H54 (cell line): ENCODE measurements at places on chromosomes 3 and 15.

- DNase-seq, result no peak
Observed at GRCh38 chr3:31613177-31613576, 80.5 kb downstream of the STT3B start.

DNA sequence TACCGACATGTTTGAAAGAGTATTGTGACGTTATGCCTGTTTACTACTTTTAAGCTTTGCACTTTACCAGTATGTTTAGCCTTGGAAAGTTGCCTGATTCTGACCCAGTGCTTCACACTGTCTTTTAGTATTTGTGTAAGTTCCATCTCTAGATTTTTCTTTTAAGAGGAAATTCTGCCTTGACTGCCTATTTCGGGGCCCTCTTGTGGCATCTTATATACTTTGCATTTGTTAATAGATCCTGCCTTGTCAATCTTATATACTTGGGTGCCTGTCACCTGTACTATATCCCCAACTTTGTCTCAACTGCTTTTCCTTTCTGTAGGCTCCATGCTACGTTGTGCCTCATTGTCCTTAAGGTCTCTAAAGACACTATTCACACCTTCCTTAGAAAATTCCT lies 244.6 kb downstream of the STXBP5L start:
- DNase-seq, result no peak

GRCh38 chr3:165464736-165465135 lies 268.6 kb upstream of the SLITRK3 start:
- no peak for DNase-seq

- DNase-seq, result no peak
Observed at GRCh38 chr3:77549034-77549433, 509.1 kb downstream of the ROBO2 start.

DNA sequence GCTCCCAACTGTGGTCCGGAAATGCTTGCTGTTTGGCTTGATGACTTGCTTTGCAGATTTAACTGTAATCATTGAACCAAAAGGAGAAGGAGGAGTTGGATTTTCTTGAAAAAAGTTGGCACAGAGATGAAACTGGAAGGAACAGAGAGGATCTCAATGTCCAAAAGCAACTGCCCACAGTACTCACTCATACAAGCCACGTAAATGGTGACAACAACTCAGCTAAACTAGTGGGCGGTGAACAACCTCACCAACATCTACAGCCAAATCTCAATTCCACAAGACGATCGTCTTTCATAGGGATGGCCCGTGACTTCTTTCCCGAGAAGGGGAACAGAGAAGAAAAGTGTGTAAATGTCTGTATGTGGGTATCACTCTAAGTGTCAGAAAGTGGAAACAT lies 48.1 kb downstream of the MYO5C start:
- DNase-seq, result no peak

DNA sequence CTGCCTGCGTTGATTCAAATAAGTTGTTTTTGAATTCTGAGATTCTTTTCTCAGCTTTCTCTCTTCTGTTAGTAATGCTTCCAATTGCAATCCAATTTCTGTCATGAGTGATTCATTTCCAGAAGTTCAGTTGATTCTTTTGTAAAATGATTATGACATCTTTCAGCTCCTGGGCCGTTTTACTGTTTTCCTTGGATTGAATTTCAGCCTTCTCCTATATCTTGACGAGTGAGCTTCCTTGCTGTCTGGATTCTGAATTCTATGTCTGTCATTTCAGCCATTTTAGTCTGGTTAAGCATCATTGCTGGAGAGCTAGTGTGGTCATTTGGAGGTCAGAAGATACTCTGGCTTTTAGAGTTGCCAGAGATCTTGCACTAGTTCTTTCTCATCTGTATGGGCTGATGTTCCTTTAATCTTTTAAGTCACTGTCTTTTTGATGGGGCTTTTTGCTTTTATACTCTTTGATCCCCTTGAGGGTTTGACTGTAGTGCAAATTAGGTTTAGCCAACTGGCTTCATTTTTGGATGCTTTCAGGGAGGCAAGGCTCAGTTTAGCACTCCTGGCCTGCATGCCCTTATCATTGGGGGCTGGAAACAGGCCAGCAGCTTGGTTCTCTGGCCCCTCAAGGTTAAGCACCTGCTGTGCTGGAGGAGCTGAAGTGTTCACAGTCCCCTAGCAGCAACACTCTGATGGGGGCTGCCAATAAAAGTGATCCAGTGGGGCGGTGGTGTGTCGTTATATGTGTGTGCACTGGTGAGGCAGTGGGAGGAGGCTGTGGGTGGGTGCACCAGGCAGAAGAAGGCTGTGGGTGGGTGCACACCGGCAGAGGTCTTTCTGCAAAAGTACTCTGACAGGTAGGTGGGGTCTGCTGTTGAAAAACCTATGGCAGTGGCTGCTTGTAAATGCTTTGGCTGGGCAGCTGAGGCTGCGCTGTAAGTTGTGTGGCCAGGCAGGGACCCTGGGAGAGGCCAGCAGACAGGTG lies 51.2 kb downstream of the MCTP2 start:
- DNase-seq, result no peak

DNA sequence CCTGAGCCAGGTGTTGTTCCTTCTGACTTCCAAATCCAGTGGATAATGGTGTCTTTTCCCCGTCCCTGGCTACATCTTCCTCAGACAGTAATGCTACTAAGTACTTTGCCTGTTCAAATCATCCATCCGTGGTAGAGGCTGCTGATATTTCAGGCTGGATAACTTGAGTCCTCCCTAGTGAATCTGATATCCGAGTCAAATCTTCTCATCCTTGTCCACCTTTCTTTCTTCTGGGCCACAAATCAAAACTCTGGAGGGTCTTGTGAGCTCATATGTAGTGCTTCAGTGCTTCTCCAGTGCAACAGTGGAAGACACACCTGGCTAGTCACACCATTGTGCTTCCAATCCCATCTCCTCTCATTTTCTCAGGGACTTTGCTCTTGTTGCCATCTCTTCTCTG lies 11.2 kb downstream of the SH3GL3 start:
- DNase-seq, result no peak

GRCh38 chr3:52798376-52798977 lies 3.9 kb downstream of the ITIH3 start:
- DNase-seq, result no peak

DNA sequence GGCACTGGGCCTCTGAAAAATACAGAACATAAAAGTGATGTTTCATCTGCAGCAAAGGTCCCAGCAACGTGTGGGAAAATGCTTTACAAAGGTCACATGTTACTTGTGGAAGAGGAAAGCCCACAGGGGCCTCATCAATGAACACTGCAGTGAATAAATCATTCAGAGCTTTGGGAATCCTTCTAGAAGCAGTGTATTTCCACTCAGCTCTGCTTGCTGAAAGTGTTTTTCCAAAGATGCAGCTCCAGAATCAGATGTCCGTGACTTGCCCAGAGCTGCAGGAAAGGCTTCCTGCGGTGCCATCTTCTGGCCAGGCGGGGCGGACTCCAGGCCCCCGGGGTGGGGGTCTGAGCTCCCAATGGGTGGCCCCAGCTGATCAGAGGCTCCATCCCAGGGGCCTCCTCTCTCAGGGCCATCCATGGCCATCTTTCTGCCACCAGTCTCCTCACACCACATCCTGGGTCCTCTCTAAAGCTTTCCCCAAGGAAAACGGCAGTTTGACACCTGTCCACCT lies 81.5 kb downstream of the C3orf70 start:
- no peak for DNase-seq

- DNase-seq, result no peak
Observed at GRCh38 chr15:74383286-74383685, 15.8 kb upstream of the CYP11A1 start.

DNA sequence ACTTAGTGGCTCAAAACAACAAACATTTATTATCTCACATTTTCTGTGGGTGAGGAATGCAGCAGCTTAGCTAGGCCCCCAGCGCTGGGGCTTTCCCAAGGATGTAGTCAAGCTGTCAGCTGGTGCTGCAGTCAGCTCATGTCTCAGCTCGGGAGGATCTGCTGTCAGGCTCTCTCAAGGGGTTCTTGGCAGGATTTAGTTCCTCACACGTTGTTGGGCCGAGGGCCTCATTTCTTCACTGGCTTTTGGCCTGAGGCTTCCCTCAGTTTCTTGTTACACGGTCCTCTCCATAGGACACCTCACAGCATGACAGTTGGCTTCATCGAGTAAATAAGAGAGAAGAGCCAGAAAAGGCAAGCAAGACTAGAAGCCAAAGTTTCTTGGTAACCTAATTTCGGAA lies 13.7 kb upstream of the U2SURP start:
- DNase-seq, result no peak

GRCh38 chr3:77158730-77159581 lies 119.1 kb downstream of the ROBO2 start:
- no peak for DNase-seq

GRCh38 chr15:82551646-82552247 lies 11.5 kb upstream of the RPS17 start:
- DNase-seq, result no peak

DNA sequence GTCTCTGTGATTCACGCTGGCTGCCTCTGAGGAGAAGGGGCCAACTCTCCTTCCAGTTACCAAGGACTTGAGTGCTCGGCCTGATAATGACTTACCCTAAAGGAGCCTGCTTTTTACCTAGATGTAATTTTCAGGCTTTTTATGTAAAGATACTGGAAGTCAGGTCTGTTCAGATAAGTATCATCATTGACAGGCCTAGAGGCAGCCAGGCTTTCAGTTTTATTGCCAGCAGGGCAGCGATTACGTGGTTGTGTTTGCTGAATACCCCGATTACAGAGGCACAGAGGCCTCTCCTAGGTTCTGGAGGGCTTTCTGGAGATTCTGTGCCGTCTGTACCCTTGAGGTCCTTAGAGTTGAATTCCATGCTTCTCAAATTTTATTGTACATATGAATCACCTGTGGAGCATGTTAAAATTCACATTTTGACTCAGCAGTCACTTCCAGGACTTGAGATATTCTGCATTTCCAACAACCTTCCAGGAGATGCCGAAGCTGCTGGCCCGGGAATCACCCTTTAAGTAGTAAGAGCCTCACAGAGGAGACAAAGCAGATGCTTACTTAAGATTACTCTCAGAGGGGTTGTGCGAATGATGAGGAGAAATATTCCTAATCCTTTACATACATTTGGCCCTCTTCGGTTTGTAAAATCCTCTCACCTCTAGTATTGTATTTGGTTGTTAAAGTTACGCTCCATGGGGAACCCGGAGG lies 160.1 kb upstream of the BHLHE40 start:
- DNase-seq, result no peak

GRCh38 chr3:190321789-190322603 lies at the start of gene CLDN1:
Gene CLDN1 (minus strand): TSS chr3:190322446. CDS start chr3:190322206, 240 bp downstream.
- peak; percentile 75 for DNase-seq

- DNase-seq, result no peak
Observed at GRCh38 chr15:75456710-75457109, 5.2 kb upstream of the SIN3A start.

DNA sequence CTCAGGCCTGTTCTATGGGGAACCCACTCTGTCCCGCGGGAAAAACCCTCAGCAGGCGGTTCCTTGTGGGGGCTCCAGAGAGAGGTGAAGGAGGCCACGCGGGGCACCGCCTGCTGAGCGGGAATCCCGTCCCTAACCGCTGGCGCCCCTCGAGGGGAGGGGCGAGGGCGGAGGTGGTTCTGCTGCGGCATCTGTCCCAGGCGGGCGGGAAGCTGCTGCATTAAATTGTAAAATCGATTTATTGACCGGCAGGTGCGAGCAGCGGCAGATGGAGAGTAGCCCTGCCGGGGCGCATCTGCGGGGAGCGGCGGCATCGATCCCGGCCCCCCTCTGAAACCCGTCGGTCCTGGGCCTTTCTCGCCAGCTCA lies 3.7 kb upstream of the DLL4 start:
- no peak for DNase-seq

DNA sequence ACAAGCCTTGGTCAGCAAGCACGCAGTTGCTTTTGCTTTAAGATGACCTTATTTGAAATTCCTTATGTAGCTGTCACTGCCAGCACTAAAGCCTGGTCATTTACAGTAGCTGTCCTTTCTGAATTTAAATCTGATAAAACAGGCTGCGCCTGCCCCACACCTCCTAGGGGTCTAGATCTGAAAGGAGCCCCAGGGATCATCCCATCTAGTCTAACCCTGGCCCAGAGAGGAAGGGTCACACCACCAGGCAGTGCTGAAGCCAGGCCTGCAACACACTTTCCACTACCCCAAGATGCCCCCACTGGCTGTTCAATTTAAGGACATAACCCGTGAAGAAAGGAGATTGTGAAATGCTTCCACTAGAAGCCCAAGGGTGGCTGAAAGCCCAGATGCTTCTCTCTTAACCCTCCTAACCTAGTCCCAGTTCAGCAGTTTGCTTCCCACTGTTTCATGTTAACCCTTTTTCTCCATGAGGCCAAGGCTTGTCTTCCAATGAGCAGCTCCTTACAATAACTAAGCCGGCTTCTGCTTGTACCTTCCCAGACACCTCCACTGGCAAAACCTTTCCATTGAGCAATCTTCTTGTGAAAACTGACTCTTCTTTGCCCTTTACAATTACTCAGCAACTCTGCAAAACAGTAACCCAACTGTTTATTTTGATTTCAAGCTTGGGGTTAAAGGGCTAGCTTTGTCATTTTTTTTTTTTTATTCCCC lies 198.9 kb upstream of the LPP start:
- peak; percentile 40 for DNase-seq

- peak; percentile 26 for DNase-seq
Observed at GRCh38 chr3:189967254-189967865, 153.3 kb downstream of the P3H2 start.

GRCh38 chr3:178270838-178271237 lies 265.4 kb upstream of the KCNMB2 start:
- DNase-seq, result no peak

DNA sequence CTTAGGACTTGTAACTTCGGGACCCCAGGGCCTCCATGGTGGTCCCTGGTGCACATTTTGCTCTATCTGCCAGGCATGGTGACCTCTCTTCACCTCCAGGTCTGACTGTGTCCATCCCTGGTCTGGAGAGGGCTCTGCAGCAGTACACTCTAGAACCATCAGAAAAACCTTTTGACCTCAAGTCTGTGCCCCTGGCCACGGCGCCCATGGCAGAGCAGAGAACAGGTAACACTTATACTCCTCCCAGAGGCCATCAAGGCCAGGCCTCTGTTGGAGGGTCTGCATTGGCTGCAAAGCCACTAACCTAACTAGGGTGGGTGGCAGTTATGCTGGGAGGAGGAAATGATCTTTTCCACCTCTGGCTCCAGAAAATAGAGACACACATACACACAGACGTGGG lies 10.3 kb upstream of the HMCES start:
- no peak for DNase-seq

- DNase-seq, result no peak
Observed at GRCh38 chr15:70214276-70214675, 116.6 kb upstream of the TLE3 start.

DNA sequence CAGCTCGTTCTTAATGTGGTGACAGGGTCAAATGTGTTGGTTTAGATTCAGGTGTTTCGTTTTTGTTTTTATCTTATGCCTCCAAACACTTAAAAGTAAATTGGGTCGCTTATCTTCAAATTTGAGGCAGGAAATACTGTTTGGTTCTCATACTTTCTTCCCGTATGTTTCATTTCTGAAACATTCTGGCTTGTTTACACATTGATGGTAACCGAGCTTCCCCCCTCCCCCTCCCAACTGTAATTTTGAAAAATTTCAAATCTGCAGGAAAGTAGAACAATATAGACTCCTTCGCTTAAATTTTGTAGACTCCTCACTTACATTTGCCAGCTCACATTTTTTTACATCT lies 64.9 kb downstream of the CMTM8 start:
- DNase-seq, result no peak

- DNase-seq, result no peak
Observed at GRCh38 chr3:129528589-129529100, at the start of gene RHO. Gene RHO (plus strand): TSS chr3:129528639. CDS start chr3:129528734, 95 bp downstream.

- no peak for DNase-seq
Observed at GRCh38 chr3:28576614-28577200, 228.1 kb upstream of the AZI2 start.
